ENCODE measurements at places on chromosomes 6 and 20.

DNA sequence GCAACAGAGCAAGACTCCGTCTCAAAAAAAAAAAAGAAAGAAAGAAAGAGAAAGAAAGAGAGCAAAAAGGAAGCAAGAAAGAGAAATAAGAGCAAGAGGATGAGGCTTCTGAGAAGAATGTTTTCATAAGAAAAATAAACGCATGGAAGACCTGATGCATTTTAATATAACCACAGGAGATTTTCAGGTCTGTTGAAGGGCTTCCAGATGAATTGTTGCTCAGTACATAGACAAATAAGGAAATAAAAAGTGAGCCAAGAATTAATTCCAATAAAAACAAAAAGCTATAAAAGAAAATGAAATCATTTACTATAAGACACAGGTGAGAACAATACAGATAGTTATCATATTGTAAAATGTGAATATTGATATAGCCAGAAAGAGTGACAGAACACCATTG is 43.5 kb downstream of the PERP start:
- no peak for DNase-seq

- no peak for DNase-seq
These were observed 75.6 kb downstream of the SAMD3 start for GRCh38 chr6:130147111-130147510.

DNA sequence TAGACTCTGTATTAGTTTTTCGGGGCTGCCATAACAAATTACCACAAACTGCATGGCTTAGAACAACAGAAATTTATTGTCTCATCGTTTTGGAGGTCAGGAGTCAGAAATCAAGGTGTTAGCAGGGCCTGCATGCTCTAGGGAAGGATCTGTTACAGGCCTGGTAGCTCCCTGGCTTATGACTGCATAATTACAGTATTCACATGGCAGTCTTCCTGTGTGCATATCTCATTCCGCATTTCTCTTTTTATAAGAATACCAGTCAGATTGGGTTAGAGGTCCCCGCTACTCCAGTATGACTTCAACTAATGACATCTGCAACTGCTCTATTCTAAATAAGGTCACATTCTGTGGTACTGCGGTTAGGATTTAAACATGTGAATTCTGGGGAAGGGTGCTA is 59.3 kb upstream of the SLC2A12 start:
- no peak for DNase-seq

DNA sequence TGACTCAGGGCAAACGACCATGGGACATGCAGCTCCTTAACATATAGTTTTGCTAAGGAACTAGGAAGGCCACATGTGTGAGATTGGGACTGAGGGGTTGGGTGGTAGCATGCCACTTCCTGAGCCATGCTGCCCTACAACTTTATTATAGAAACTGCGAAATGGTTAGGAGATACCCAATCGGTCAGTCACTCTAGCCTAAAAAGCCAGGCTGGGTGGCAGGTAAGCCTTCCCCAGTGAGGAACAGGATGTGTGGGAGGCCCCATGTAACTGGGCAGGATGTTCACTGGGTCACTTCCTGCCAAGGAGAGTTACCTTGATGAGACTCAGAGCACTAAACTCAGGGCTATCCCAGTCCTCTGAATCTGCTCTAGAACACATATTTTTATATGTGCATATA is 123.5 kb downstream of the MAP3K7 start:
- DNase-seq: no peak

- no peak for DNase-seq
These were observed 296.6 kb downstream of the PHACTR1 start for GRCh38 chr6:13012977-13013680.

DNA sequence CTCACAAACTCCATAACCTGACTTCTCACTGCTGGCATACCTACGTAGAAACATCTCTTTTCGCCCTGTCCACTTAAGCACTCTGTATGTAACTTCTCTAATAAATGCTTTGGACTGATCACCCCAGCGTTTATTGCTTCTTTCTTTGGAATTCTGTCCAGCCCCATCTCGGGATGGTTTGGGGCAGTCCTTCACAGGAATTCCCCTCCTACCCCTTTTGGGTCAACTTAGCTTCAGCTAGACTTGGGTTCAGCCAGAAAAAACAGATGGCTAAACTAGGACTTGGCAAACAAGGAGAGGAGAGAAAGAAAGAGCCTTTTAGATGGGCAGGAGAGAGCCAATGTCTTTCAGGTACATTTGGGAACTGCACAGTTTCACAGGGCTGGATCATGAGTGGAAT is 3.9 kb upstream of the LTV1 start:
- DNase-seq: no peak

DNA sequence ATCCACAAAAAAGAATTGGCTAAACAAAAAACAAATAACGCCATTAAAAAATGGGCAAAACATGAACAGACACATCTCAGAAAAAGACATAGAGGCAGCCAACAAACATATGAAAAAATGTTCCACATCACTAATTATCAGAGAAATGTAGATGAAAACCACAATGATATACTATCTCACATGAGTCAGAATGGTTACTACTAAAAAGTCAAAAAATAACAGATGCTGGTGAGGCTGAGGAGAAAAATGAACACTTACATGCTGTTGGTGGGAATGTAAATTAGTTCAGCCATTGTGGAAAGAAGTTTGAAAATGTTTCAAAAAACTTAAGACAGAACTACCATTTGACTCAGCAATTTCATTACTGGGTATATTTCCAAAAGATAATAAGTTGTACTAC is 430.1 kb upstream of the JAG1 start:
- no peak for DNase-seq

- DNase-seq: no peak
These were observed 89.9 kb downstream of the CDS2 start for GRCh38 chr20:5216663-5217062.

- no peak for DNase-seq
These were observed 34.4 kb upstream of the MRPS10 start for GRCh38 chr6:42251911-42252637.

- DNase-seq: no peak
These were observed 1.8 kb downstream of the SCP2D1 start for GRCh38 chr20:18815194-18815942.

- DNase-seq: no peak
These were observed 194.2 kb downstream of the TBXT start for GRCh38 chr6:165973473-165973872.

- DNase-seq: no peak
These were observed 186.7 kb downstream of the RPS12 start for GRCh38 chr6:133001040-133001565.

- DNase-seq: no peak
These were observed 270 bp upstream of the TIAM2 start for GRCh38 chr6:154994836-154995253.

- DNase-seq: no peak
These were observed 97.4 kb downstream of the BANF2 start for GRCh38 chr20:17797161-17797560.

- no peak for DNase-seq
These were observed 68.9 kb downstream of the PERP start for GRCh38 chr6:138038142-138038870.

DNA sequence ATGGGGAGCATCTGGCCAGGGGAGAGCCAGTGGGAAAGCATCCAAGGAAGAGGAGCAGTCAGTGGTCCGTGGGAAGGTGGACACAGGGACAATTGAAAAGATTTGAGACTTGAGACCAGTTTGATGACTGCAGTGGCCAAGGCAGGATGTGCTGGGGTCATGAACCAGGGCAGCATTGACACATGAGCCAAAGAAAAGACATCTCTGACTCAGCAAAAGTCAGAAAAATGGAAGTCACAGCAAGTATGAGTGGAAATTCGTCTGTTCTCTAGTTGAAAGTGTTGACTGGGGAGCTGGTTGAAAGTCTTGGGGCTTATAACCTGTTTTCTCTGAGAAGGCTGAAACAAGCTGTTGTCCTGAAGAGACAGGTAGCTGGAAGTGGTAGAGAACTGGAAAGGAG is 31.3 kb downstream of the RAB22A start:
- no peak for DNase-seq

DNA sequence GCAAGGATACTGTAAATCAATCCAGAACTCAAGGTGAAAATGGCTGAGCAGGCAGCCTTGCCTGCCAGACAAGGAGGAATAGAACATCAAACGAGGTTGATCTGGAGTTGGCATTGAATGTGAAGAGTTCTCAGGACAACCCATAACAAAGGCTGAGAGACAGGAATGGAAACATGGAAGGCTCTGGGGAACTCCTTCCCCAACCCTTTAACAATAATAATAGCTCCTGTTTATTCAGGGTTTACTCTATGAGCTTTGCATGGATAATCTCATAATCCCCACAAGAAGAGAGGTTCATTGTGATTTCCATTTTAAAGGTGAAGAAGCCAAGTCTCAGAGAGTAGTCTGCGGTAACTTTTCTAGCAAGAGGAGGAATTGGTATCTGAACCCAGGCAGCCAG is 151.7 kb downstream of the SOD2 start:
- no peak for DNase-seq

- DNase-seq: peak; percentile 9
These were observed 337.7 kb upstream of the PRND start for GRCh38 chr20:4383961-4384360.

- no peak for DNase-seq
These were observed 6.0 kb upstream of the BPIFA1 start for GRCh38 chr20:33229843-33230242.

- no peak for DNase-seq
These were observed 23.8 kb upstream of the SAMHD1 start for GRCh38 chr20:36975099-36975818.

- DNase-seq: peak; percentile 40
These were observed 209.8 kb downstream of the HIVEP2 start for GRCh38 chr6:142735204-142735603.

GRCh38 chr20:32368925-32369324 is 10.8 kb downstream of the ASXL1 start:
- DNase-seq: no peak

GRCh38 chr6:144840619-144841018 is 555.5 kb downstream of the UTRN start:
- no peak for DNase-seq

GRCh38 chr6:142947714-142948480 is 2.9 kb upstream of the HIVEP2 start:
- DNase-seq: no peak

DNA sequence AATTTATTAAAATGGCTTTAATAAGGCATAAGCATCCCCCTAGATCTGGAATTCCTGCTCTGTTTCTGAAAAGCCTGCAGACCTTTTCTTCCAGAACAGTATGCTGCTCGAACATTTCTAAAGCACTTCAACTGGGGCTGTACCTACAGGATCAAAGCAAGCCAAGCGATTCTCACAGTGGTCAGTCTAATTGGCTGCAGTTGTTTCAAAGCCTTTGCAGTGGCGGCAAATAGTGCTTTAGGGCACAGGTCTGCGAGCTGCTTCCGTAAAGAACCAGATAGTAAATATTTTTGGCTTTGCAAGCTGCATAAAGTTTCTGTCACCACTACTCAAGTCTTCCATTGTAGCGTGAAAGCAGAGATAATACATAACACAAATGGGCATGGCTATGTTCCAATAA is 88.9 kb upstream of the FBXL4 start:
- no peak for DNase-seq

- no peak for DNase-seq
These were observed 10.3 kb downstream of the NFKBIL1 start for GRCh38 chr6:31557443-31558317.

GRCh38 chr6:54244430-54244829 is 63.8 kb upstream of the TINAG start:
- peak; percentile 15 for DNase-seq

- no peak for DNase-seq
These were observed 36.9 kb upstream of the NOL4L start for GRCh38 chr20:32621891-32622584.

Measured in NCI-H460 (cell line).